ENCODE measurements at places on chromosomes 1 and 21.

GRCh38 chr1:4395158-4395557 lies 259.3 kb upstream of the AJAP1 start:
- no peak for DNase-seq

DNA sequence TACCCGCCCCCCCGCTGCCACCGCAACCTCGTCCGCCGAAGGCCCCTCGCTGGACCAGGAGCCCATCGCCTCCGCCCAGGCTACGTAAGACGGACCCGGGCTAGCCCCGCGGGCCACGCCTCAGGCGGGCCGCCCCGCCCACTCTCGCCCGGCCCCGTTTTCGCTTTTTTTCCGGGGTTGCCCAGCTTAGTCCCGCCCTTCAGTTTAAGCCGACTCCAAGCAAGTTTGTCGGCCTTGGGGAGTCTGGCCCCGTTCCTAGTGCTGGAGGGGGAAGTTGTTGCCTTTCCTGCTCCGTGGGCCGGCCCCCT lies 3.0 kb downstream of the RUSC1 start:
- DNase-seq, result peak; percentile 69

- DNase-seq, result no peak
Measured at GRCh38 chr1:89310976-89311375, 38.3 kb upstream of the GBP5 start.

- no peak for DNase-seq
Measured at GRCh38 chr1:12078575-12078937, 15.5 kb downstream of the TNFRSF8 start.

- DNase-seq, result no peak
Measured at GRCh38 chr1:76336931-76337371, 262.4 kb downstream of the ST6GALNAC3 start.

Measured in NCI-H1436 (cell line).